ENCODE measurements at places on chromosomes 3 and 15.

- DNase-seq, result no peak
Measured at GRCh38 chr3:165133188-165133899, 55.0 kb upstream of the SI start.

DNA sequence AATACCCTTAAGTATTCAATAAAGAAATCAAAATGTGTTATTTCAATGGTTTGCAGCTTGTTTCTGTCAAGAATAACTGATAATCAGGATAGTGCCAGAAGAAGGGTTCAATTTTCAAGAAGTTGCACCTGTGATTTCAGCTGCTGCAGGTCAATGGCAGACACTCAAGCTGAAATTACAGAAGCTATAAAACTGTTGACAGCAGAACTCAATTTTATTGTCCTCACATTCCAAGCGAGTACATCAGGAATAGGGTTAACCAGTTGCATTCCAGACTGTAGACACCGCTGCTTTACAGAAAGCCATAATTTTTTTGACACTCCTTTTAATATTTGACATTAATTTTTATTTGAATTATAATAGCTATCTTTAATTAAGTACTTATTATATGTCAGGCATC, 364.1 kb downstream of the CGGBP1 start:
- no peak for DNase-seq

GRCh38 chr3:130462089-130462488, 54.9 kb upstream of the COL6A6 start:
- no peak for DNase-seq

DNA sequence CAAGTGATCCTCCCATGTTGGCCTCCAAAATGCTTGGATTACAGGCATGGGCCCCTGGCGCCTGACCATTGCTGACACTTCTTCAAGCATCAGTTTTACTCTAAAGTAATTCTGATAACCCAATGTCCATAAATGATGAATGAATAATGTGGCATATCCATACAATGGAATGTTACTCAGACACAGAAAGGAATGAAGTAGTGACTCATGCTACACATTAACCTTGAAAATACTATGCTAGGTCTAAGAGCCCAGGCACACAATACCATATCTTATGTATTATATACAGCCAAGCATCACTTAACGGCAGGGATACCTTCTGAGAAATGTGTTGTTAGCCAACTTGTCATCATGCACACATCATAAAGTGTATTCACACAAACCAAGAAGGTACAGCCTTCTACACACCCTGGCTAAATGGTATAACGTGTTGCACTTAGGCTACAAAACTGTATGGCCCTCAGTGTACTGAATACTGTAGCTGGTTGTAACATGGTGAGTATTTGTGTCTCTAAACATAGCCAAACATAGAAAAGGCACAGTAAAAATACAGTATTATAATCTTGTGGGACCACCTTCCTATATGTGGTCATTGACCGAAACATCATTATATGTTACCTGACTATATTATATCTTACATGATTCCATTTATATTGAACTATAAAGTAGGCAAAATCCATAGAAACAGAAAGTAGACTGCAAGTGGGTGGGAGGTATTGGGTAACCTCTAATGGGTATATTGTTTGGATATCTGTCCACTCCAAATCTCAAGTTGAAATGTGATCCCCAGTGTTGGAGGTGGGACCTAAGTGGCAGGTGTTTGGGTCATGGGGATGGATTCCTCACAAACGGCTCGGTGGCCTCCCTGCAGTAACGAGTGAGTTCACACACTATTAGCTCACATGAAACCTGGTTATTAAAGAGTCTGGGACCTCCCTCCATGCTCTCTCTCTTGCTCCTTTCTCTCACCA, 31.4 kb downstream of the MKRN2 start:
- no peak for DNase-seq

DNA sequence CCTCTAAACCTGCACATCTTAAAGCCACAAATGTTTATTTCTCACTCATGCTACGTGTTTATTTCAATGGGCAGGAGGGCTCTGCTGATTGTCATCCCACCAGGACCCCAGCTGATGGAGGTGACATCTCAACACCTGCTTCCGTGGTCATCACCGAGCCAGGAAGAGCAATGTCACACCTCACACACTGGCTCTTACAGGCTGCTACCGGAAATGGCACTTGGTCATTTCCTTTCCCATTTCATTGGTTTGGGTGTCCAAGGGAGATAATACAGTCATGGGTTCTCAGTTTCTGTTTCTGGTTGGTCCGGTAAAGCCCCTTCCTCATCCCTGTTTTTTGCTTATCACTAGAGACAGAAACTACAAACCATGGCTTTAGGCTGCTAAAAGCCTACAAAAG, 41.9 kb downstream of the ABHD2 start:
- peak; percentile 11 for DNase-seq

DNA sequence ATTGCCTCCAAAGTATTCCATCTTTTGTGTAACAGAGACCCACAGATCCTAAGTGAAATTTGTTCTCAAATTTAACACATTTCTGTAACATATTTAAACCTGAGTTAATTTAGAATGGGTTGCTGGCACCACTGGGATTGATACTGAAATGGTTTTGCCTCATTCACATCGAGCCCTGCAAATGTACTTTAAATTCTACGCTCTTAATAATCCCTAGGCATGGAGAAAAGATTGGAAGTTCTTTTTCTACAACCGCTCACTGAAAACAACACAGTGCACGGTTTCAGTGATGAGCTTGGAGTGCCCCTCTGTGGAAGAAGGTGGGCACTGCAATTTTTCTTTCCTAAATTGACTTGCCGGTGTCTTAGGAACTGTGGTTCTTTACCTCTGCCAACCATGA, 109.9 kb upstream of the ATP11B start:
- DNase-seq, result peak; percentile 37

GRCh38 chr3:157104928-157105652, 54.9 kb downstream of the CCNL1 start:
- DNase-seq, result no peak

DNA sequence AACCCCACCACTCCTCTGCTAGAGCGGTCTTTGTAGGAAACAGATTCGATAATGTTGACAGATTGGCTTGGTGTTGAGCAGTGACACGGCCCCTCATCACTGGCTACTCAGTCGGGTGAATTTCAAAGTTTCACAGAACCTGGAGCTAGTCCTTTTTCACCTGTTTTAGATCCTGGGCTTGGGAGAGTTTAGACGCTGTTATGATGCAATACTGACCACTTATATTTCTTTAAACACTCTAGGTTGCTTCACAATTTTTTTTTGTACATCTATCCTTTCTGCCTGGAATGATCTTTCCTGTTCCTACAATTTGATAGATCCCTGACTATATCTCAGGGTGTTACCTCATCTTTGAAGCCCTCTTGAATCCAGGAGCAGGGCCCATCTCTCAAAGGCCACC, 97.1 kb upstream of the ATP10A start:
- DNase-seq, result no peak

- DNase-seq, result no peak
Measured at GRCh38 chr3:189001559-189001958, 170.2 kb upstream of the TPRG1 start.

DNA sequence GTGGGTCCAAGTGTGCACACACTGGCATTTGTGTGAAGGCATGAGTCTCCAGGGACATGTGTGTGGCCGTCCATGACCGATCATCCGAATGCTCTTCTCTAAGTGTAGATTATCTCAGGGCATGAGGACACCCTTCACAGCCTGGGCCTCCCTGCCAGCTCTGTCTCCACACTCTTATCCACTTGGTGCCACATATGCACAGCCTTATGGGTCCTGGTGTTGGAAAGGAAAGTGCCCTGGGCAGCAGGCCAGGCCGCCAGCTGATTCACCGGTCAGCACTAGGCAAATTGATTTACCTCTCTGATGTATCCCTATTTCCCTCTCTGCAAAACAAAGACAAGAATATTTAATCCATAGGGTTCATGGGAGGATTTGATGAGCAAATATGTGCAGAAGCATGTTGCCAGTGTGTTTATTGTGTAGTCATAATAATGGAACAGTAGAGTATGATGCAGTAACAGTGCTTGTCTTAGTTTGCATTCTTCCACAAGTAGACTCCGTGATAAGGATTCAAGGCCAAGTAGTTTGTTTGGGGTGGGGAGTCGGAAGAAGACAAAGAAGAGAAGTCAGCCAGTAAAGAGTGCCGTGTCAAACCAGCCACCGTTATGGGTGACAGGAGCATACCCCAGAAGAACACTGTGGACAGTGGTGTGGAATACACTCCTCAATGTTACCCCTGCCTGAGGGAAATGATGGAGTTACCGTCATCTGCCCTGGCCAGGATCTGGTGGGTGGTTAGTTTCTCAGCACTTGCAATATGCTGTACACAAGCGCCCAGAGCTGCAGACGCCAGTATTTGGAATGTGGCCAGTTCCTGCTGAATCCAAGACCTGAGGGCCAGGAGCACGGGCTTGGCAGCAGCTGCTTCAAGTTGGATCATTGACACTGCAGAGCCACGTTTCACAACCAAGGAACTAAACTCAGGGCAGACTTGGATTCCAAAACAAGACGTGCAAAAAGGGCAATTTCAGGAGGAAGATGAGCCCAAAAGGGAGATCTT, 85.1 kb downstream of the MTHFS start:
- DNase-seq, result no peak

DNA sequence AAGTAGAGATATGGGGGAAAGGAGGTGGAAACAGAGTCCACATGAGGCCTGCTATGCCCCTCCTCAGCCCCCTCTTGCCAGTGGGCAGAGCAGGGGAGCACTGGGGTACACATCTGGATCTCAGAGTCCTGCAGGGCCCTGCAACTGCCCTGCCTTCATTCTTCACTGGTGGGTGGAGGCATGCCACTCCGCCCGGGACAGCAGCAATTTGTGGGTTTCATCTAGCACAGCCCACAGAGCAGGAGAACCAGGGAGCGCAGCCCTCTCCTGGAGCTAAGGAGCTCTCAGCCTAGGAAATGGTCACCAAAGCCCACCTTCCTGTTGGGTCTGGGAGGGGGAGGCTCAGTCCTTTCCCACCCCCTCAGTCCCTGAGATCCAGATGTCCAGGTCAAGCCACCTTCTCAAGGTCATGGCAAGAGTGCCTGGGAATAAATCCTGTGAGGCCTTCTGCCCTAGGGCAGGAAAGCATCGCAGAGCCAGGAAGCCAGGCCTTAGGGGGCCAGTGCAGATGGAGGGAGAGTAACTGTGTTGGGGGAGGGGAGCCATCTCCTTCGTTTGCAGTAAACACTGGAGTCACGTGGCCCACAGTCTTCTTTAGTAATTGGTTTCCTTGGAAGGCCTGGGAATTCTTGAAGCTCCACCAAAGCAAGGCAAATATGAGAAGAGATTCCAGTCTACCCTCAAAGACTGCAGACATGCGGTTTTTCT, 31.0 kb downstream of the ANP32A start:
- no peak for DNase-seq

GRCh38 chr3:42569593-42570142, 12.1 kb downstream of the SEC22C start:
- DNase-seq, result no peak

DNA sequence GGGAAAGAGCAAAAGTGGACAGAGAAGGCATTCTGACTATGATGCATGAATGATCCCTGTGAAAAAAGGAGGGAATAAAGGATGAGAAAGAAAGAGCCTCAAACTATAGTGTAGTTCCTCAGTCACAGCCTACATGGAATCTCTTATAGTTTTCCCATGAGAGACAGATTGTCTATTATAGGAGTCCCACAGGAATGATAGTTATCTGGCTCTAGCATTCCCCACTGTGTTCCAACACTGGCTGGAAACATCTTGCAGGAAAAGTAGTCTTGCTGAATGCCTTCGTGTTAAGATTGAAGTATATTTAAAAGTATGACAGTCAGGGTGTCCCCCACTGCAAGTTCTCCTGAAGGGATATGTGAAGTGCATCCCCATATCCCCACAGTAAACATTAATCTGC, 641.5 kb upstream of the NECTIN3 start:
- DNase-seq, result no peak

All from T-cell (primary cell).